Activated T-helper 2 cell treated with anti-CD3 and anti-CD28 coated beads, Interferon-gamma antibody, Interleukin-2, Interleukin-4, amounts not matched to agents 10 μg/mL and 5 μg/mL and 100 μg/mL, durations not matched to agents 14 hours and 24 hours and 36 hours (primary cell): ENCODE measurements at places on chromosomes 16 and 17. TPM values are rescaled to one million over a fixed set of nuclear protein-coding genes. Genes with fewer than 3 reads are reported as not detected.

Gene KRTAP3-1
- total RNA-seq, result not detected in 2 replicates

DNA sequence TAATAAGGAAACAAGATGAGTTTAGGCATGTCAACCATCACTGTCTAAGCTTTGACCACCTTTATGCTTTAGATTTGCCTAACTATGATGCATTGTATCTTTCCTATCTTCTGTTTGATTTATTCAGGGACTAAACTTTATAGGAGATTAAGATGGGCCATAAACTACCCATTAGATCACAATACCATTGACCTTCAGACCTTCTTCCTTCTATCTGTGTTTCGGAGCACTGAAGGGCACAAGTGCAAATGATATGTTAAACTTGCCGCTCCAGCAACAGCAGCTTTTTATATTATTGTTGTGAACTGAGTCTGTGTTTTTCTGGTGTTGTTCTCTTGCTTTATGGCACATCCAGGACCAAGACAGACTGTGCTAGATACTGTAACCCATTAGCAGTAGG lies 16.6 kb upstream of the ALDH3A2 start:
- H3K36me3 ChIP-seq, result no peaks in the 10 kb centered on the region
- no peak for DNase-seq
- peaks cover 9% of the 10 kb centered on the region for H3K27me3 ChIP-seq
- no peak overlapping the region for H3K27ac ChIP-seq
- H3K4me1 ChIP-seq, result no peaks in the 10 kb centered on the region

GRCh38 chr17:46770818-46771560 lies 47.5 kb downstream of the WNT3 start:
- peaks cover 48% of the 10 kb centered on the region for H3K27me3 ChIP-seq
- H3K36me3 ChIP-seq, result no peaks in the 10 kb centered on the region

Gene CA5A
- not detected in 2 replicates for total RNA-seq

DNA sequence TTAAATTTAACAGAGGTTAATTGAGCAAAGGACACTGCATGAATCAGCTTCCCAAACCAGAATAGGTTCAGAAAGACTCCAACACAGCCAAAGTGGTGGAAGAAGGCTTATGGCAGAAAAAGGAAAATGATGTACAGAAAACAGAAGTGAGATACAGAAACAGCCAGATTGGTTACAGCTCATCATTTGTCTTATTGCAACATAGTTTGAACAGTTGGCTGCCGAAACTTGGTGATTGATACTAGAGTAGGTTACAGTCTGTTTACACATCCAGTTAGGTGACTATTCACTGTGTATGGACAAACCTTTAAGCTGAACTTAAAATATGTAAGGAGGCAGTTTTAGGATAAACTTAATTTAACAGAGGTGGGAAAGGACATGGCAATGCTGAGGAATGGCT lies 18.3 kb downstream of the TMEM100 start:
- no peaks in the 10 kb centered on the region for H3K4me1 ChIP-seq
- no peak overlapping the region for H3K27ac ChIP-seq
- peaks cover 3% of the 10 kb centered on the region for H3K27me3 ChIP-seq
- no peaks in the 10 kb centered on the region for H3K36me3 ChIP-seq
- no peak overlapping the region for H3K4me3 ChIP-seq

DNA sequence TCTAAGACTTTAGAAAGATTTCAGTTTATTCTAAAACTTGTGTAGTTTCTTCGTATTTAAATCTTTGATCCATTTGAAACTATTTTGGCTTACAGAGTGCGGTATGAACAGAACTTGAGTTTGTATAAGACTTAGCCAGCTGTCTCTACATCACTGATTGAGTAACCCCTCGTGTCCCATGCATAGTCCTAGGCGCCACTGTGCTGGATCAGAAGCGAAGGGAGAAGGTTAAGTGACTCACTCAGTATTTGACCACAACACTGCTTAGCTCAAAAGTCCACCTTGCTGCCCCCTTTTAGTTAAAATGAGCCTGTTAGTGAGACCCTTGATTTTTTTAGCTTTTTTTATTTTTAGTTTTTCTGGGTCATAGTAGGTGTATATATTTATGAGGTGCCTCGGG lies 28.4 kb downstream of the CD300LB start:
- H3K27me3 ChIP-seq, result peaks cover under 1% of the 10 kb centered on the region
- H3K36me3 ChIP-seq, result no peaks in the 10 kb centered on the region
- H3K27ac ChIP-seq, result no peak overlapping the region
- H3K4me1 ChIP-seq, result peaks cover under 1% of the 10 kb centered on the region
- DNase-seq, result no peak
- no peak overlapping the region for H3K4me3 ChIP-seq

Gene KCNJ18
- total RNA-seq, result not detected in 2 replicates

DNA sequence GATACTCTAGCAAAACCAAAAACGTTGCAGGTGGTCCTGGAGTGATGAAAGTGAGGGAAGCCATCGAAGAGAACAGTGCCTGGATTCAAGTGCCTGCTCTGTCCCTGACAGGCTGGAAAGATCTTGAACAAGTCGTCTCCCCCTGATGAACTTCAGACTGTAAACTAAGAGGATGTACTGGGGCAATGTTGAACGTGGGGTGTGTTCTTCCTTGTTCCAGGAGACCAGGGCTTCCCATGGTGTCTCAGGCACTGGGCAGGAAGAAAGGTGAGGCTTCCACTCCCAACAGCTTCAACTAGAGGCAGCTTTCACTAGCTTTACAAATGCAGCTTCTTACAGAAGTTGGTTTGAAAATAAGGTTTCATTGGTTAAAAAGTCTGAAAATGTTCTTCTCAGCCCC lies 21.4 kb upstream of the NF1 start:
- H3K4me3 ChIP-seq, result no peak overlapping the region
- H3K27me3 ChIP-seq, result peaks cover 5% of the 10 kb centered on the region
- no peak for DNase-seq
- H3K36me3 ChIP-seq, result no peaks in the 10 kb centered on the region
